ENCODE measurements at places on chromosomes 1 and 21.

DNA sequence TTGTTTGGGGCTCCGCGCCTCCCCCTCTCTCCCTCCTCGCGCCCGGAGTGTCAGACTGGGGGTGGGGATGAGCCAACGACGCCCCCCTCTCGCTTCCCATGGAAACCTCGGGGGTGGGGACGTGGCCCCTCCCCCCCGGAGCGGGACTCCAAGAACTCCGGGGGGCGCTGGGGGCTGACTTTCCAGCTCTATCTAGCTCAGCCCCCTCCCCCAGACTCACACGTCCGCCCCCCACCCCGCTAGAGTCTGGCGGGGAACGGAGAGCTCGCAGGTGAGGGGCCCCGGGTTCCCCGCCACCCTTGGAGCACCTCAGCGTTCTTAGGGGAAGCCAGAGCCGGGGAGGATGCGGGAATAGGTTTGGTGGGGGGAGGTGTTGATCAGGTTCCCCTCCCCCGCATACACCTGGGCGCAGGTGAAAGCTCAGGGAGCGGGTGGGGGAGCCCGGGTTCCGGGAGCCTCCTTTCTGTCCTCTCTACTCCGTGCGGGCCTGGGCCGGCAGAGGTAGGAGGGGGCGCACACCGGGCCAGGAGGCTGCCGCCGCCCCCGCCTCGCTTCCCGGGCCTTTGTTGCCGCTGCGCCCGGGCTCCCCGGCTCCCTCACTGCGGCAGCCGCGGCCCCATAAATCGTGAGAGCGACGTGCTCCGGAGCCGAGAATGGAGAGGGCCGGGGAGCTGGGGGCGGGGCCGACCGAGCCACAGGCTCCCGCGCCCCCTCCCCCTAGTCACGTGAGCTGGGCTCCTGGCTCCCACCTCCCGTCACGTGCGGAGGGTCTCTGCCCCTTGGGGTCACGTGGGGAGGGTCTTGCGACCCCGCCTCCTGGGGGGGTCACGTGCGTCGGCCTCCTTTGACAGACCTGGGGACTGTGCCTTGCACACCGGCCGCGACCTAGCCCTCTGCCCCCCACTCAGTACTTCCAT, 1.9 kb downstream of the EFNA3 start:
- DNase-seq: no peak

DNA sequence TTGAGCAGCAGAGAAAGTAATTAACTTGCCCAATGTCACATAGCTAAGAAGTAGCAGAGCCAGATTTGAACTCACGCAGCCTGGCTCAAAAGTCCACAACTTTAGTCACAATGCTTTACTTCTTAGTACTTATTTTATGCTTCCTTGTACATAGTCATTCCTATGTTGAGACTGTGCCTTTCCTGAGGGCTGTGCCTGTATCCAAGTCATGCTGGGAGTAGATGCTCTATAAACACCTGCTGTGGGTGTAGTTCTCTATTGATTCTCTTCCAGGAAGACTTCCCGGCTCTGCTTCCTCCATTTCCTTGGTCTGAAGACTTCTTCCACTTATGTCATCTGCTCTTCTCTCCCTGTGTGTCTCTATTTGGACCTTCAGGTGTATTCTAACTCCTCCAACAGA, 16.6 kb downstream of the IQGAP3 start:
- no peak for DNase-seq

DNA sequence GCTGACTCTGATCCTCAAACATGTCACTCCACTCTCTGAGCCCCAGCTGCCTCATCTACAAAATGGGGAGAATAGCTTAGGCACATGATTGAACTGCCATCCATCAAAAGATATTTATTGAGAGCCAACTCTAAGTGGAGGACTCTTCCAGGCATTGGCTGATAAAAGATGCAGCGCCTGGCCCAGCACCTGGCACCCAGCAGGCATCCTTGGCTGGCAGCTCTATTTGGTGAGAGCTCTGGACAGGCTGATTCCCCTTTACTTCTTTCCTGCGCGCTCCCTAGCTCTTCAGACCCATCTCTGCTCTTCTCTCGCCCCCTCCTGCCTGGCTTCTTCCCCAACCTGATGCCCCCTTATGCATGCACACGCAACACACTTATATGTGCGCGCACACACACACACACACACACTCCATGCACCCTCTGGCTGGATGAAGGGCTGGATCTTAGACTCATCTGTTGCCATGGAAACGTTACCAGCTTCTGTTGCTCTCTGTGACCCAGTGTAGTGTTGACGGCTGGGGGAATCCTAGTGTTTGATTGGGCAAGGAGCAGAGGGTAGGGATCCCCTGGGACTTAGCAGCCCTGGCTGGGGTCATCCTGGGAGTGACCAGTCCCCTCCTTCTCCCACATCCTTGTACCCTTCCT, 49.3 kb downstream of the VWA5B1 start:
- DNase-seq: no peak

DNA sequence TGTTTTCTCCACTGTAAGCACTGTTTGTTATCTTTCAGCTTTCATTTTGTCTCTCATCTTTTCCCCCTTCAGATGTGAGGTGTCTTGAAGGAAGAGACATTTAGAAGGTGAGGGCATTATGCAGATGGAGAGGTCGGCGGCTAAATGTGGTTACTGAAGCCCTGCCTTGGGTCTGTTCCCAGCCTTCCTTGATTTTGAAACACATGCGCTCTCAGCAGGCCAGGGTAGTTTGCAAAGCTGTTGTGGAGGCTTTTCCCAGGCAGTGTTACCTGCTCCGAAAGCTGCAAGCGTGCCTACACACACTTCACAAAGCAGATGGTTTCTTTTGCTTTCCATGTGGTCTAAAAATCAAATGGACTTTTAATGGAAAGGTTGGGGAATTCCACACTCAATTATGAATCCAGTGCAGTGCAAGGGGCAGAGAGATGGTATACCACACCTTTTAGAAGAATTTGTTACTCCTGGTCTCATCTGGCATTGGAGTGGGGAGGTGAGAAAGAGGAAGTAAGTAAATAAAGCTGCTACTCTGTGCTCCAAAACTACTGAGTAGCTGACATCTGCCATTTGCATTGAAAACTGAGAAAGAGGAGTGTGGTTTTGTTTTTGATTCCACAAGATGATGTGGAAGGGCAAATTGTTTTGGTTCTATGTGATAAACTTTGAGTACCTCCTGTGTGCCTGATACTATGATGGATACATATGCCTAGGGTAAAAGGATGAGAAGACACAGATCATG, 91.9 kb downstream of the NFIA start:
- DNase-seq: no peak

GRCh38 chr1:21779613-21780521, 3.1 kb downstream of the USP48 start:
- DNase-seq: no peak

- DNase-seq: no peak
These were observed 318.9 kb downstream of the FAM72C start for GRCh38 chr1:143652744-143653428.

GRCh38 chr1:97668945-97669344, 251.9 kb downstream of the DPYD start:
- DNase-seq: no peak

- DNase-seq: peak; percentile 21
These were observed 1.1 kb downstream of the LAMB3 start for GRCh38 chr1:209651138-209651587.

All from stimulated activated CD4-positive, alpha-beta T cell treated with anti-CD3 and anti-CD28 coated beads, Interleukin-15, amount 100 ng/mL, for 1 hour (primary cell).